ENCODE measurements at places on chromosomes 6 and 20.
A peak's percentile ranks its signal among the peaks of the same experiment; 100 is the strongest.

DNA sequence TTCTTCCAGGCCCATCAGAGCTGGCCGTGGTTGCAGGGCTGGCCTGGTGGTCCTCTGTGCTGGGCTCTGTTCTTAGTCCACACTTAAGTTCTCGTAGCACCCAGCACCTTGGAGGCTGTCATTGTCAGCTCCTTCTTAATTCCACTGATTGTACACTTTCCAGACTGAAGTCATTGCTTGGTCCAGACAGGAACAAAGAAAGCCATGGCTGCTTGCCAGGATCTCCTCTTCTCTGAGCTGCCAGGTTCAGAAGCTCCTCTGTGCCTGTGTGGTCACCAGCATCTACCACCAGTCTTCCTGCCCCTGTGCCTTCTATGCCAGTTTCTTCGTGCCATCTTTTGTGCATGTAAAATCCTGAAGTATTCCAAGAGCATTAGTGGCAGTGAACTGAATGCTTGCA lies 39.5 kb upstream of the PCMTD2 start:
- no peaks in the 10 kb centered on the region for H3K4me1 ChIP-seq
- H3K27me3 ChIP-seq: no peaks in the 10 kb centered on the region
- no peak overlapping the region for H3K27ac ChIP-seq
- no peaks in the 10 kb centered on the region for H3K36me3 ChIP-seq

GRCh38 chr20:45545754-45546453 lies 1.3 kb downstream of the EPPIN start:
- H3K27me3 ChIP-seq: no peaks in the 10 kb centered on the region
- no peaks in the 10 kb centered on the region for H3K4me1 ChIP-seq
- no peaks in the 10 kb centered on the region for H3K36me3 ChIP-seq
- no peak overlapping the region for H3K27ac ChIP-seq
- no peak for DNase-seq

- H3K4me3 ChIP-seq: no peak overlapping the region
- H3K27me3 ChIP-seq: no peaks in the 10 kb centered on the region
- DNase-seq: no peak
- no peaks in the 10 kb centered on the region for H3K4me1 ChIP-seq
Observed at GRCh38 chr6:89434150-89434499, 1.2 kb downstream of the ANKRD6 start.

DNA sequence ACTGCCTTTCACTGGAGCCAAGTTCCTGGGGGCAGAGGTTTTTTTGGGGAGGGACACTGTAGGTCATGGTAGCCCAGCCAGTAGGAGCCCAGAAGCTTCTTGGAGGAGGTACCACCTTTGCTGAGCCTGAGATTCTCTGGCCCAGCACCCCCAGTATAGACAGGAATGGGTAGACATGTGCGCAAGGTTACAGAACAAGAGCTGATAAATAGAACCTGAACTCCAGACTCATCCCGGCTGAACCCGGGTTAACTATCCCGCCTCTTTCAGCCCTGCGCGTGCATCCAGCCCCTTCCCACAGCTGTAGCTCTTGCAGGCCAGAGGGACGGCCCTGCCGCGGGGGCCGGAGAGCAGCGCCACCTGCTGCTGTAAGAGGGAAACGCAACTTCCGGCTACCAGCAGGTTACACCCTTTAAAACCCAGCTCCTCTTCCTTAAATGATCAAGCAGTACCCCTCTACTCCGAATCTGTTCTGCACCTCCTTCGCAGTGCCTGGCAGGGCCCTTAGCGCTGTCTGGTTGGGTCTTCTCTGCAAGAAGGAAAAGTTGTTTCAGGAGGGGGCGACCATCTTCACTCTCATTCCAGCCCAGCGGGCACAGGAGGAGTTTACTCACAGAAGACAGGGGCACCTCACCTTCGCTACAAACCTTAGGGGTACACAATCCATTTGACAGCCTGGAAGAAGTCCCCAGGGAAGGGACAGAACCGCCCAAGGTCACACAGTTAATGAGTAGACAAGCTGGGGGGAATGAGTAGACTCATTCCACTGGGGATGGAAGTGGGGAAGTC lies 7.5 kb downstream of the SRXN1 start:
- H3K27me3 ChIP-seq: no peaks in the 10 kb centered on the region
- peak; percentile 29 for DNase-seq
- peaks cover 19% of the 10 kb centered on the region for H3K4me1 ChIP-seq
- H3K36me3 ChIP-seq: peaks cover 2% of the 10 kb centered on the region
- H3K27ac ChIP-seq: no peak overlapping the region
- H3K4me3 ChIP-seq: no peak overlapping the region

DNA sequence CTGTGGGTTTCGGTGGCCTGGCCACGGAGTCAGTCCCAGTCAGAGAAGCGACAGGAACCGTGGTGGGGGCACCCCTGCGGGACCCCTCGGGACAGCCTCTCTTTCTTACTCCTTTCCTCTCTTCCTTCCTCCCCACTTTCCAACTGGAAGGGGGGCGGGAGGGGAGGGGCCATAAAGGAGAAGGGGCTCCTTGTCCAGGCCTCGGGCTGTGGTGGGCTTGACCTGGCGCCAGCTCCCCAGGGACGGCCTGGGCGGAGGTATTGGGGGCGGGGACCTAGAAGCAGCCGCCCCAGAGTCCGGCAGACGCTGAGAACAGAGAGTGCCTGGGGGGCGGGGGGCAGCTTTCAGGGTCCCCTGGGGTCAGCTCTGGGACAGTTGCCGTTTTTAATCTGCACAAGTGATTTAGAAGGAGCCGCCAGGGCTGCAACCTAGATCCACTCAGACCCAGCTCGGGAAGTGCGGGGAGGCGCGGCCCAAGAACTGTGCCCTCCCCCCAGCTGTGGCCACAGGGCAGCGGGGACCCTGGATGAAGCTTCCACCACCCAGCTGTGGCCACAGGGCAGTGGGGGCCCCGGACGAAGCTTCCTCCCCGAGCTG lies 6.4 kb upstream of the ABHD16B start:
- no peaks in the 10 kb centered on the region for H3K36me3 ChIP-seq
- H3K4me3 ChIP-seq: peak overlapping the region; percentile 21
- no peak for DNase-seq
- peaks cover 31% of the 10 kb centered on the region for H3K27me3 ChIP-seq

DNA sequence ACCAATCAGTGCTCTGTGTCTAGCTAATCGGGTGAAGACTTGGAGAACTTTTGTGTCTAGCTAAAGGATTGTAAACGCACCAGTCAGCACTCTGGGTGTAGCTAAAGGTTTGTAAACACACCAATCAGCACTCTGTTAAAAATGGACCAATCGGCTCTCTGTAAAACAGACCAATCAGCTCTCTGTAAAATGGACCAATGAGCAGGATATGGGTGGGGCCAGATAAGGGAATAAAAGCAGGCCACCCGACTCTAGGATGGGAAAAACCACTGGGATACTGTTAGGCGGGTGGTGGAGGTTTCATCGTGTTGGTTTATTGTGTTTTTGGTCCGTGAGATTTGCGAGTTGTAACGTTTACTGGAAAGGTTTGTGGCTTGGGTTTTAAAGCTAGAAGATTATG lies 25.5 kb upstream of the GFOD1 start:
- no peak for DNase-seq
- H3K36me3 ChIP-seq: no peaks in the 10 kb centered on the region
- no peak overlapping the region for H3K4me3 ChIP-seq
- H3K4me1 ChIP-seq: no peaks in the 10 kb centered on the region

DNA sequence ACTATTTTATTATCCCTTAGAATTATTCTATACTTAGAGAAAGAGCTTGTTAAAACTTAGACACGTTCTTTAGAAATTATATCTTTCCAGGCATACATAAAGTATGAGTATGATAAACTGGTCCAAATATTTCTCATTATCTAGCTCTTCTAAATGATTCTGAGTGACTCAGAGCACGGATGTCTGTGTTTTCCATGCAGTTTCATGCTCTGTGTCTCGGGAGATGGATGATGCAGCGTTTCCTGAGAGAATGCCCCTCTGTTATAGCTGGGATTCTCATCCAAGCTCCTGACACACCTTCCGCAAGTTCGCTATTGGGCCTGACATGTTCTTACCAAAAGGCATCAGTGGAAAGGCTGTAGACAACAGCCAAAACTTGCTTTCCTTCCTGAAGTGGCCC lies 19.3 kb downstream of the SIRT5 start:
- no peak overlapping the region for H3K27ac ChIP-seq
- H3K4me3 ChIP-seq: no peak overlapping the region
- H3K4me1 ChIP-seq: no peaks in the 10 kb centered on the region
- DNase-seq: no peak
- no peaks in the 10 kb centered on the region for H3K27me3 ChIP-seq
- peaks cover 6% of the 10 kb centered on the region for H3K36me3 ChIP-seq

- no peak for DNase-seq
- no peak overlapping the region for H3K27ac ChIP-seq
- peaks cover 12% of the 10 kb centered on the region for H3K4me1 ChIP-seq
- no peaks in the 10 kb centered on the region for H3K36me3 ChIP-seq
- H3K27me3 ChIP-seq: no peaks in the 10 kb centered on the region
Observed at GRCh38 chr6:28865401-28866204, 58.2 kb downstream of the TRIM27 start.

DNA sequence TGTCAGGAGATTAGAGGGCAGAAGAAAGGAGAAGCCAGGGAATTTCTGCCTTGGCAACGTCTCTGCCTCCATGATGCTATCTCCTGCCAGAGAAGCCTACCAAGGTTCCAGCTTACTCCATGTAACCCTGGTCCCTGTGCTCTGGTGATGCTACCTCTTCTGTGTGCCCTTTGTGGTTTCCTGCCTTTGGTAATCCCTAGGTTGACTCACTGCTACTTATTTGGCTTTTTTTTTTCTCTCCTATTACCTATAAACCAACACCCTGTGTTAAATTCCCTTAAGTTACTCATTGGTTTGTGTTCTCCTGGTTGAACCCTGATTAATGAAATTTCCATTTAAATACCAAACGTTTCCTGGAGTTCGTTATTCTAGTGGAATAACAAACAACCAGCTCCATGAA lies 527.8 kb upstream of the FLRT3 start:
- H3K27me3 ChIP-seq: no peaks in the 10 kb centered on the region
- H3K4me1 ChIP-seq: no peaks in the 10 kb centered on the region
- no peak overlapping the region for H3K4me3 ChIP-seq

DNA sequence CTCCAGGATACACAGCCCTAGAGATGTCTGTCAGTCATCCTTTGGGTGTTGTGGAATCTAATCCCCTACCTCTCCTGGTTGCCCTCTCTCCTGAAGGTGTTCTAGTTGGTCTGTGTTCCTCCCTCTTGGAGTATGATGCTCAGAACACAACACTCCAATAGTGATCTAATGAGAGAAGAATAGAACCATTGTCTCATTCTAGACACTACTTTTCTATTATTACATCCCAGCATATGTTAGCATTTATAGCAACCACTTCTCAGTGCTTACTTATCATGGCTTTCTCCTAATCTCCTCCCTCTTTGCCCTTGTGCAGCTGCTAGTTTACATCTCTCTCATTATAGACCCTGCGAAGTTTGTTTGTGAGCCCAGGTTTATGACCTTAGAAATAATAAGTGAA lies 109.0 kb downstream of the UNC5CL start:
- no peak overlapping the region for H3K4me3 ChIP-seq
- no peaks in the 10 kb centered on the region for H3K36me3 ChIP-seq
- H3K4me1 ChIP-seq: no peaks in the 10 kb centered on the region
- no peak overlapping the region for H3K27ac ChIP-seq
- no peak for DNase-seq
- H3K27me3 ChIP-seq: no peaks in the 10 kb centered on the region

All from tibial nerve (tissue), 4 donors.